NCI-H1930 (cell line): ENCODE measurements at places on chromosomes 2 and 18.

DNA sequence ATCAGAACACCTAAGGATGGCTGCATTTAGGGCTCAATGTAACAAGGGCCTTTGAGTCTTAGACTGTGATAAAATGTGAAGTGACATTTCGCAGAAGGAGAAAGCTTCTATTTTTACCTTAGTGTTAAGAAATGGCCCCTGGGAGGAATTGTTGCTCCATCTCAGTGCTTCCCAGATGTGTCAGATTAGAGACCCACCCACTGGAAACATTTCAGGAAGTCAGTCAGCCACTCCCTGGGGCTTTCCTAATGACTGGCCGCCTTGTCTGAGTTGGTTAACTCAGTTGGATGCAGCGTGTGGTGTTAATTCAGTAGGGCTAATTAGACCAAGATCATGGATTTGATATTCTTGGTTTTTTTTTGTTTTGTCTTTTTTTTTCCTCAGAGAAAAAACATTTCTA, 355.9 kb downstream of the PIK3C3 start:
- DNase-seq = no peak

- no peak for DNase-seq
These were observed 15.8 kb upstream of the VRK2 start for GRCh38 chr2:58030771-58031170.

- DNase-seq = no peak
These were observed 547.1 kb upstream of the ZEB2 start for GRCh38 chr2:145066856-145067548.

DNA sequence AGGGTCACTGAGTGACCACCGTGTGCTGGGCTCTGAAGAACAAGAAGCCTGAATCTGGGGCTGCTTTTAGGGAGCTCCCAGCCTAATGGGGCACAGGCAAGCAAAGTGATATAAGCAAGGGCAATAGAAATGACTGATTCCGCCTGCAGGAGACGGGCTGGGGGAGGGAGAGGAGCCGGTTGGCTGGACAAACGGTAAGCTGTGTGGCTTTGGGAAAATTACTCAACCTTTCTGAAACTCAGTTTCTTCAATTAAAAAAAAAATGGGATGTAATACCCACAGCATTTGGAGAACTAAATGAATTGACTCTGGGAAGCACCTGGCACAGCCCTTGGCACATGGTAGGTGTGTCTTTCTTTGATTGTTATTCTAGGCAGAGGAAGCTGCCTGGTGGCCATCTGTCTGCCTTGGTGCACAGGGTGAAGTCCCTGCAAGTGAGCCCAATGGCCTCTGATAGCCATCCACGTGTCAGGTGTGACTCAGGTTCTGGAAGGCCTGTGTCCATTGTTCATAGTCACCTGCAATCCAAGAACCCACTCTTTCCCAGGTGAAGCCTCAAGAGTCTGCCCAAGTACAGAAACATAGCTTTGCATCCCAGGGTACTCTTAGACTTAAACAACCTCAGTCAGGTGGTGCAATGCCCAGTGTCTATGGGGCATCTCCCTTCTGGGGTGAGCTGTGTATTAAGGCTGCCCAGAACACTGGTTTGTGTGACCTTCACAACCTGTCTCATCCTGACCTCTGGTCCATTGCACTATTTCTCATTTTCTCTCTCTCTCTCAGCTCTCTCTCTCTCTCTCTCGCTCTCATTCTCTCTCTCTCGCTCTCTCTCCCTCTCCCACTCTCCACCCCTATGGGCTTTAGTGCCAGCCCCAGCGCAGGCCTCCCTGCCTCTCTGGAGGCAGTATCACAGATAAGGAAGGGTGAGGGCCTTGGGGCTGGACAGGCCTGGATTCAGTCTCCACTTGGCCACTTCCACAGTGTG, 30.0 kb upstream of the NTSR2 start:
- DNase-seq = no peak

- peak; percentile 12 for DNase-seq
These were observed 595 bp downstream of the PARD6G start for GRCh38 chr18:80246445-80247392.

DNA sequence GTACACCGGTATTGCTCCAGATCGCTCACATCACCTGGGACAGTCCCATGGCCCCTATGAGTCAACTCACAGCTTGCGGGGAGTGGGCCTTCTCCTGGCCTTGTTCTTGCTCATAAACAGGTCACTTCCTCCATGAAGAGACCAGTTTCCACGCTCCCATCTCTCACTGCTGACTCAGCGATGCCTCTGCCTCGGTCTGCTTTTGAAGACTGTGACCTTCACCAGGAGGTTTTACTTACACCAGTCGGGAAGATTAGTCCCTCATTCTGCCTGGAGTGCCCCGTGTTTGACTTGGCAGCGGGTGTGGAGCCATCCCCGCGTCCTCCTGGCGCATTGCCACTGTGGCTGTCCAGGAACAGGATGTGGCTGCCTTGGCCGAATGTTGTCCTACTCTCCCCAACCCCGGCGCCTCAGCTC, 159.8 kb downstream of the RHBDD1 start:
- no peak for DNase-seq

- DNase-seq = no peak
These were observed 62.4 kb downstream of the WDPCP start for GRCh38 chr2:63525905-63526304.

DNA sequence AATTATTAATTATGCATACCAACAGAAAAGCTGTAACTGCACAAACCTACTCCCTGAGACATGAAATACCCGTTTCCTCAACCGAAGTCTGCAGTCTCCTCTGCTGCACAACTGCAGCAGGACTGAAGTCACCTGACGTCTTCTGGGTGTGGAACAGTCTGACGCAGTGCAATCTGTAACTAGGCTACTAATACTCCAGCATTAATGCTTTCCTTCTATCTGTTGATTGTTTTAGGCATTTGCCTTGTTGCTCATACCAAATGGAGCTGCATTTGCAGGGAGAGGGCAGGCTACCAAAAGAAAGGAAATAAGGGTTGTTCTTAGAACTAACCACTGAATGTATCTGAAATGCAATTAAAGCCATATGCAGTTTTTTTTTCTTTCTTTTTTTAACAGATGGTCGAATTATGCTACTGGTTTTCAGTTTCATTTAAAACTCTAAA, 40.1 kb downstream of the RTN4 start:
- DNase-seq = no peak

- DNase-seq = no peak
These were observed 130.2 kb upstream of the ID2 start for GRCh38 chr2:8551622-8552074.

GRCh38 chr2:157180359-157180758, 77.1 kb upstream of the GALNT5 start:
- no peak for DNase-seq

DNA sequence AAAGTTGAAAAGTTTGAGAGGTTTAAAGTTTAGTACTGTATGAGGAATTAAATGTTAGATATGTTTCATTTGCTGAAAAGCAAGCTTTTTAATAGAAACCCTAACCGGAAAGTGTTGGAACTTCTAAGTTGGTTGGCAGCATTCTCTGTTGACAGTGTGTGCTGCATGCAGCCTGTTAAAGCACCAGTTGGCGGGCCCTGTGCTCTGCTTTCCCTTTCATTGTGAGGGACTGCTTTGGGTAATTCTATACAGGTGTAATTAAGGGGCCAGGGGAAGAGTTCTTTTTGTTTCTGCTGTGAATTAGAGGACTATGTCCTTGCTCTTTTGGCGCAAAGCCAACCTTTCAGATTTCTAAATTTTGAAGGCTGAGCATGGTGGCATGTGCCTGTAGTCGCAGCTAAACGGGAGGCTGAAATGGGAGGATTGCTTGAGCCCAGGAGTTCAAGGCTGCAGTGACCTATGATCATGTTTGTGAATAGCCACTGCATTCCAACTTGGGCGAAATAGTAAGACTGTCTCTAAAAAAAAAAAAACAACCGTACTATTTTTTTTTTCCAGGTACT, 20.1 kb downstream of the PLEKHB2 start:
- no peak for DNase-seq

DNA sequence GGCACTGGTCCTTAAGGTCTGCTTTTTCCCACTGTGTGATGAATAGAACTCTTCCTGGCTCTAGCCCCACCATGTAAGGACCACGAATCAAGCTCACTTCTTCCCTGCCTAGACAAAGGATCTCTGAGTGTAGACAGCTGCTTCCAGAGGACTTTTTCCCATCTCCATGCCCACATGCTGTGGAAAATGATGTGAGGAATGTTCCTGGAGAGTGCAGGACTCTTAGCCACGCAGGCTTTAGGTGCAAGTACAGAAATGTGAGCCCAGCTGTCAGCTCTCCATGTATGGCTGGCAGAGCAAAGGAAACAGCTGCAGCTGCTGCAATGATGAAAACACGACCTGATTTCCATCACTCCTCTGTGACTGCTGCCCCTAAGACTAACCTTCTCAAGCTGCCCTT, 35.5 kb downstream of the NXPH2 start:
- no peak for DNase-seq

DNA sequence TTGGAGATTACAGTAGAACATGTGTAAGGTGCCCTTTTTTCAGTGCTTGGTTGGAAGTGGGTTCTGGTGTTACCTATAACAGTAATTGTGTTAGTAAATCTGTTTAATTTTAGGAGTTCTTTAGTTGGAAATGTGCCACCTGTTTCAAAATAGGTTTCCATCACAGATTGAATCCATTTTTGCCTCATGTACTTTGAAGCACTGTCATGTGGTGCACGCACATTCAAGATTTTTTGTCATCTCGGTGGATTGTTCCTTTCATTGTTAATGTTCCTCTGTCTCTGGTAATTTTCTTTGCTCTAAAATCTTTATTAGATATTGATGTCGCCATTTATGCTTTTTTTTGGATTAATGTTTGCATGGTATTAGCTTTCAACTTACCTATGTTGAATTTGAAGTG, 1.3 kb downstream of the ATP9B start:
- no peak for DNase-seq

DNA sequence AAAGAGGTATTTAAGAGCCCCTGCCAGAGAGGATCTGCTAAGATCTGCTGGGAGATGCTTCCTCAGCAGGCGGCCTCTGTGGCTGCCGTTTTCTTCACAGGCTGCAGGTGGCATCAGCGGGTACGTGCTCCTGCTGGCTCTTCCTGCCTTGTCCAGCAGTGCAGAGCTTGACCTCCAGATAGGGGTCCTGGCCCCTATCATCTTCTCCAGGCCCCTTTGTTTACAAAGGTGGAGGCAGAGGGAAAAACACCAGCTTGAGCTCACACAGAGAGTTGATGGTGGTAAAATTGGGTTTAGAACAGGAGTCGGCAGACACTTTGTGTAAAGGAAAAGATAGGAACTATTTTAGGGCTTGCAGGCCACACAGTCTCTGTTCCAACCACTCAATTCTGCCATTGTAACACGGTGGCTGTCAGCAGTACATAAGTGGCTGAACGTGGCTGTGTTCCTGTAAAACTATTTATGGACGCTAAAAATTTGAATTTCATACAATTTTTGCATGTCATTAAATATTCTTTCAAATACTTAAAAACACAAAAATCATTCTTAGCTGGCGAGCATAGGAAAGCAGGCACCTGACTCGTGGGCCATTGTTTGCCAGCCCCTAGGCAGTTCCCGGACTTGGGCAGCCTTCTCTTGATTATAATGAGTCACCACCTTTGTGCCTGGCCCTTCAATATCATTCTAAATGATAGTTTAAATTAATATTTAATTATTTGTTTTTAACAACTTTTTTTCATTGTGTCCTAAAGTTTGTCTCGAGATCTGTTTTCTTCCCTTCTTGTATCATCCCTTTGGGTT, 98.2 kb upstream of the B3GNT7 start:
- no peak for DNase-seq
